ENCODE measurements at places on chromosomes 6 and 20.

DNA sequence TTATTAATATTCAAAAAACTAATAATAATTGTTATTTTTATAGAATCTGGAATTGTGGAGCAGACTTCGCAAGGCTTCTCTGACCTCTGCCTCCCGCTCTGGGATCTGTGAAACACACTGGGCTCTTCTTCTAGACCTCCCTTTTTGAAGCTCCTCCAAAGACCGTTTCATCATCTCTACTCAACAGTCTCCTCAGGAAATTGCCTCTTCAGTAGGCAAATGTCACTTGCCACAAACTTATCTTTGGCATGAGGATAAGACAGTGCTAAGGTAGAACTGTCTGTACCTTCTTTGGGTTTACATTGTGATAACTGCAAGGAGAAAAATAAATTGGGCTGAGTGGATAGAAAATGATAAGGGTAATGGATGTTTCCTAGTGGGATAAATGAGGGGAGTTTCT is 2.3 kb upstream of the MAS1L start:
- H3K27me3 ChIP-seq, result no peaks in the 10 kb centered on the region
- no peak for DNase-seq
- no peaks in the 10 kb centered on the region for H3K4me1 ChIP-seq
- H3K36me3 ChIP-seq, result no peaks in the 10 kb centered on the region
- no peak overlapping the region for H3K27ac ChIP-seq

DNA sequence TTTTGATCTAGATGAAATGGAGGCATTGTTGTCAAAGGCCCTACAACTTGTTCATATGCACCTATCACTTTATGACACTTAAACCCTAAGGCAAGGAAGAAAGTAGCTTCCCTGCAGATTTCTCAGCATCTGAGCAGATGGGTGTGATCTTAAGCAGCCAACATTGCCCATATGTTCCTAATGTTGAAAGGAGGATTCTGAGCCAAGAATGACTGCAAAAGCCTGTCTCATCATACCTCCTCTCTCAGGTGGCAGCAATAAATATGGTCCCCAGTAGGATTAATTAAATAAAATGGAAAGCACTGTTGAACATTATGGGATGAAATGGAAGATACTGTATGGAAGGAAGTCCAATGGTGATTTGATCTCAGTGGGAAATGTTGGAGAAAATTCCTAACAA is 538.1 kb upstream of the MAN1A1 start:
- H3K27ac ChIP-seq, result no peak overlapping the region
- no peaks in the 10 kb centered on the region for H3K27me3 ChIP-seq
- DNase-seq, result no peak
- H3K4me1 ChIP-seq, result no peaks in the 10 kb centered on the region
- H3K4me3 ChIP-seq, result no peak overlapping the region
- no peaks in the 10 kb centered on the region for H3K36me3 ChIP-seq

GRCh38 chr6:85677234-85677956 is 34.7 kb upstream of the SYNCRIP start:
- peak overlapping the region; percentile 97 for H3K27ac ChIP-seq
- peaks cover 39% of the 10 kb centered on the region for H3K4me1 ChIP-seq
- no peak for DNase-seq
- peak overlapping the region; percentile 93 for H3K4me3 ChIP-seq
- H3K36me3 ChIP-seq, result no peaks in the 10 kb centered on the region

DNA sequence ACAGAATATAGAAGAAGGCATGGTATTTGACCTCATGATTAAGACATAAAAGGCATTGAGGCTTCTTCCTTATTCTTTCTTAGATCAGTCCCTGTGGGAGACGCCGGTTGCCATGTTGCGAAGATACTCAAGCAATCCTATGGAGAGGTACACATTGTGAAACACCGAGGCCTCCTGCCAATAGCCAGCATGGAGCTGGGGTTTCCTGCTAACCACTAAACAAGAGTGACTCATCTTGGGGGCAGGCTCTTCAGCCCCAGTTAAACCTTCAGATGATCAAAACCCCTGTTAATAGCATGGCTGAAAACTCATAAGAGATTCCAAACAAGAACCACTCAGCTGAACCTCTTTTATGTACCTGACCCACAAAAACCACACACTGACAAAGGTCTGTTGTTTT is 478.8 kb downstream of the CD83 start:
- no peaks in the 10 kb centered on the region for H3K27me3 ChIP-seq
- H3K27ac ChIP-seq, result no peak overlapping the region
- no peaks in the 10 kb centered on the region for H3K4me1 ChIP-seq
- no peak overlapping the region for H3K4me3 ChIP-seq
- no peak for DNase-seq

GRCh38 chr20:45427236-45428149 is 11.6 kb downstream of the PIGT start:
- no peak overlapping the region for H3K27ac ChIP-seq
- no peak overlapping the region for H3K4me3 ChIP-seq
- H3K4me1 ChIP-seq, result 0 out of 2 replicates have a peak, but pooled peaks cover 5% of the 10 kb centered on the region
- peaks cover 9% of the 10 kb centered on the region for H3K36me3 ChIP-seq
- no peak for DNase-seq

GRCh38 chr6:37906121-37906520 is 86.6 kb downstream of the ZFAND3 start:
- no peak overlapping the region for H3K4me3 ChIP-seq
- no peaks in the 10 kb centered on the region for H3K27me3 ChIP-seq
- peaks cover 27% of the 10 kb centered on the region for H3K4me1 ChIP-seq
- no peaks in the 10 kb centered on the region for H3K36me3 ChIP-seq
- no peak for DNase-seq

DNA sequence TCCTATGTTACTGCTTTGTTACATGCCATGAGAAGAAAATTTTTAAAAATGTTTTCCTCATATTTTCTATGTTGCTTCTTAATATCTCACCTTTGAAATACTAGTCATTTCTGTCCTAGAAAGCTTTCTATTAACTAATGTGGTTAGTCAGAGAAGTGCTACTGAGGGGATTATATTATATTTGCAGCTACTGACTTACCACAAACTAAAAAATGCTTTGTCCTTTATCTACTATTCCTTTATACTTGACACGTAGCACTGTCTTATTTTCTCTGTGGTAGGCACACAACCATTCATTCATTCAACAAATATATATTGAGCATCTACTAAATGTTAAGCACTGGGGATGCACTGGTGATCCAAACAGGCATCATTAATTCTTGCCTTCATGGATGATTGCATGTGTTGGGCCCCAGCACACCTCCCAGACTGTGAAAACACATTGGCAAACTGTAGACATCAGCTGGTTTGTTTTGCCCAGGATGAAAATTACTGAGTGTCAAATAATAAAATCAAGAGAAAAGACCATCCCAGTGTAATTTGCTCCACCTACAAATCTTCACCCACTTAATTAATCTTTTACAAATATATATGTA is 10.7 kb upstream of the MLIP start:
- H3K27me3 ChIP-seq, result no peaks in the 10 kb centered on the region
- no peak for DNase-seq

All from HepG2 (cell line).